ENCODE measurements at places on chromosomes 12 and 14. TPM values are rescaled to one million over a fixed set of nuclear protein-coding genes. Genes with fewer than 3 reads are reported as not detected.

- no peak for DNase-seq
- no peaks in the 10 kb centered on the region for H3K4me1 ChIP-seq
- H3K27ac ChIP-seq, result no peak overlapping the region
- H3K4me3 ChIP-seq, result no peak overlapping the region
- no peaks in the 10 kb centered on the region for H3K27me3 ChIP-seq
- H3K36me3 ChIP-seq, result no peaks in the 10 kb centered on the region
These were observed 881.6 kb downstream of the NRXN3 start for GRCh38 chr14:79051742-79052141.

DNA sequence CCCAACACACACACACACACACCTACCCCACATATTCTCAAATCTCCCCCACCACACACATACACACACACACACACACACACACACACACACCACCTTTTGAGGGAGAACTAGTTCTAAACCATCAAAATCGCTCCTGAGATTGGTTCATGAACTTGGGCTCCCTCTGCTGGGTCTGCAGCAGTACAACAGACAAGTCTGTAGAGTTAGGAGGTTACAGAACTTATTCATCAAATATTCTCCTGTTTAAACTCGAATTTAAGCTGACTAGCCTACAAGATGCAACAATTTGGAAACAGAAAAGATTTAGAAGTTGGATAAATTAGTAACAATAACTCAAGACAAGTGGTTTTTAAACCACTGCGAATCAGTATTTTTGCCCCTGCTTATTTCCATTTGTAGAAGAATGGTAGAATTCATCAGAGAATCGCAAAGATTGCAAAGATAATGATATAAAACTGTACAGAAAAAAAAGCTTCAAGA lies 136.4 kb upstream of the USP15 start:
- no peak overlapping the region for H3K4me3 ChIP-seq
- H3K27me3 ChIP-seq, result no peaks in the 10 kb centered on the region
- no peaks in the 10 kb centered on the region for H3K4me1 ChIP-seq
- no peak overlapping the region for H3K27ac ChIP-seq
- no peaks in the 10 kb centered on the region for H3K36me3 ChIP-seq
- peak; percentile 38 for DNase-seq

DNA sequence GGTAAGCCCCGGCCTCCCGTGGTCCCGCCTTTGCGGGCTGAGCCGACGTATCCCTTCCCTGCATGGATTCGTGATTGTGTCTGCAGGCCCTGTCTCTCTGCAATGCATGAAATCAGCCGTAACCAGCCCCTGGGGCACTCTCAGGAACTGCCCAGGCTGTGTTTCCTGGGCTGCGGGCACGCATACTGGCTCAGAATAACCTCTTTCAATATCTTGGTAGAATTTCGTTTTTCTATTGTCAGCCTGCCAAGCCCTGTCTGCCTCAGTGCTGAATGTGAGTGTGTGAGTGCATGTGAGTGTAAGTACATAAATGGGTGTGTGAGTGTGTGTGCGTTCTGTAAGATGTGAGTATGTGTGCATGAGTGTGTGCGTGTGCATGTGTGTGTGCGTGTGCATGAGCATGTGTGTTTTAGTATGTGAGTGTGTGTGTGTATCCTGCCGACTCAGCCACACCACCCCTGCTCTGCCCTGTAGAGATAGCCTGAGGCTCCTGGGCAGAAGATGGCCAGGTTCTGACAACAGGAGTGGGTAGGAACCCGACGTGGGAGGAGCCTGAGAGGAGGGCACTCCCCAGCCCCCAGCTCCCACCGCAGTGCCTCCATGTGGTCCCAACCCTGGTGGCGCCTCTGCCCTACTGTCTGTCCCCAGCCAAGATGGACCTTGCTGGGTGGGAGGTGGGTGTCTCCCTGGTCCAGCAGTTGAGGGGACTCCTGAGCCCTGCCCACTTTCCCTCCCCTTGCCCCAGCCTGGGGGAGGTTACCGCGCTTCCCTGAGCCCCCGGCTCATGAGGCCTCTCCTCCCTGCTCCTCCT lies 268.8 kb downstream of the ADGRD1 start:
- H3K4me1 ChIP-seq, result peaks cover 11% of the 10 kb centered on the region
- no peak overlapping the region for H3K4me3 ChIP-seq
- H3K27me3 ChIP-seq, result no peaks in the 10 kb centered on the region
- no peak for DNase-seq
- no peak overlapping the region for H3K27ac ChIP-seq
- no peaks in the 10 kb centered on the region for H3K36me3 ChIP-seq

The HPD gene
- total RNA-seq, result 3.0 TPM

DNA sequence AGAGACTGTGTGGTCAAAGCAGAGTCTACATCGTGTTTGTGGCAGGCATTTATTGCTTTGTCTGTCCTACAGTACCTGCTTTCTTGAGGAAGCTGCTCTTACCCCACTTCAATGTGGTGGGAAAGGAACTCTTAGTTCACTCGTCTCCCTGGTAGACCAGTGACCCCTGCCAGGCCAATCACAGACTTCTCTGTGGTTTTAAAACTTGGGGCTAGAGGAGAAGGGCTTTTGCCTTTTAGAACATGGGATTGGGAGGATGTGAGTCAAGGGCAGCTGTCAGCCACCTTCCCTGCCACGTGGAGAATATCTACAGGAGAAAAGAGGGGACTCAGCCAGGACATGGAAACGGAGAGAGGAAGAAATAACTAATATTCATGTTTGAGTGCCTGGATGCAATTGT lies 36.8 kb upstream of the TMED10 start:
- DNase-seq, result no peak
- H3K27ac ChIP-seq, result no peak overlapping the region
- no peaks in the 10 kb centered on the region for H3K27me3 ChIP-seq
- H3K4me3 ChIP-seq, result no peak overlapping the region
- no peaks in the 10 kb centered on the region for H3K36me3 ChIP-seq

The USP15 gene
- 57.4 TPM for total RNA-seq

DNA sequence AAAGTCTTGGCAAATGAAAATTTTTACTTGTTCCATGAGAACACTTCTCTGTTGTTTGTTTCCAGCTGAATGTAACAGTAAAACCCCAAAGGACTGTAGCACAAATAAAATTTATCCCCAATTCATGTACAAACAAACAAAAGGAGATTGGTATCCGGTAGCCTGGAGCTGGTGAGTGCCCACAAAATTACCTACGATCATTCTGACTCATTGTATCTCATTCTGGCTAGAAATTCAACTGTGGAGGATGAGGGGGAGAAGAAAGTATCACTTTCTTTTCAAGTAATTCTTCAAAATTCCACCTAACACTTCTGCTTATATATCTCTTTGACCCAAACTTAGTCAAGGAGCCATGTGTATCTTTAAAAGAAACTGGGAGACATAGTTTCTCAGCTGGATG lies 268.5 kb downstream of the ALG10B start:
- DNase-seq, result no peak
- no peak overlapping the region for H3K27ac ChIP-seq
- H3K27me3 ChIP-seq, result no peaks in the 10 kb centered on the region
- H3K4me1 ChIP-seq, result no peaks in the 10 kb centered on the region

The PPP2R5C gene
- 59.0 TPM for total RNA-seq

- H3K27me3 ChIP-seq, result no peaks in the 10 kb centered on the region
- H3K36me3 ChIP-seq, result no peaks in the 10 kb centered on the region
- peak overlapping the region; percentile 19 for H3K27ac ChIP-seq
These were observed 772 bp downstream of the SCARB1 start for GRCh38 chr12:124862768-124863415.

DNA sequence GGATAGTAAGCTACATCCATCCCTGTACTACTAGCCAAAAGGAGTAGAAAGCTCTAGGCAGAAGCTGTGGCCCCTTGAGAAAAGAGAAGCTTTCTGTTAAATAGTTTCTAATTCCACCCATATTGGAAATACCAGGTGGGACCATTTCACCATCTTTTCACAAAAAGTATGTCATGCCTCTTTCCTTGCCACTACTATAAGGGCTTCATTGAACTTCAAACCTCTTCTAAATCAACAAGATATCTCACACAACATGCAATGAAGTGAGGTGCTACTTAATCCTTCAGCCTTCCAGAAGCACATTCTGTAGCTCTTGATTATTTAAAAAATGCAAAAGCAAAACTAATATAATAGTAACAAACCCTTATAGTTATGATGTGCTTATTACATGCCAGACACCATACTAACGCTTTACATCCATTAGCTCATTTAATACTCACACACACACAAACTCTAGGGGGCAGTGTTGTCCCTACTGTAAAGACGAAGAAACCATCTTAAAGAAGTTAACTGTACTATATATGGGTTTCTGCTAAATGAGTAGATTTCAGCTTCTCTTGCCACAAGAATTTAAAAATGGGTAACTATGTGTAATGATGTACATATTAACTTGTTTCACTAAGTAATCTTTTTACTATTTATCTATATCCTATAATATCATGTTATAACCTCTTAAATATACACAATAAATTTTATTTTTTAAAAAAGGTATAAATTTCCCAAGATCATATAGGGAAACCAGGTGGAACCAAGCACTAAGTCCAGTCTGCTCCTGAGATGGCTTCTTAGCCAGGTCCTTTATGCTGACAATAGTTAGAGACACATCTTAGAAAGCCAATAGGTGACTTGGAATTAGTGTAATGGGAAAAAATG lies 124.4 kb downstream of the RPS29 start:
- H3K4me3 ChIP-seq, result no peak overlapping the region
- no peaks in the 10 kb centered on the region for H3K27me3 ChIP-seq
- H3K4me1 ChIP-seq, result no peaks in the 10 kb centered on the region
- no peaks in the 10 kb centered on the region for H3K36me3 ChIP-seq
- peak; percentile 83 for DNase-seq
- no peak overlapping the region for H3K27ac ChIP-seq

- no peak overlapping the region for H3K4me3 ChIP-seq
- H3K27ac ChIP-seq, result peak overlapping the region; percentile 6
- no peak for DNase-seq
- H3K36me3 ChIP-seq, result no peaks in the 10 kb centered on the region
- H3K27me3 ChIP-seq, result no peaks in the 10 kb centered on the region
- no peaks in the 10 kb centered on the region for H3K4me1 ChIP-seq
These were observed 37.2 kb downstream of the CRADD start for GRCh38 chr12:93714382-93714781.

DNA sequence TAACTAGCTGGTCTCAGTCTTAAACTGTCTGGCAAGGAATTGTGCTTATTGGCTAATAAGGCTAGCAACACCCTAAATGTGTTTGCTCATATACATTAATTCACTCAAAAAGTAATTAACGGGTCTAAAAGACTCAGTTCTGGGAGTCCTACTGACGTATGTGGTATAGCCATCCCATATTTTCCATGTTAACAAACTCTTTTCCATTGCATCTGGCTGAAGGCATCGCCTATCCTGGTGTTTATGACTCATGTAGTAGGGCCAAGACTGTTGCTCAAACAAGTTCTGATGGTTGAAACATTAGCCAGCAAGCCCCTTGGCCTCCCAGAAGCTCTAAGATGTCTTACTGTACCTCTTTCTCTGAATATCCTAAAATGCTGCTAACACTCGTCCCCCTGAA lies 98.5 kb downstream of the PHLDA1 start:
- peaks cover 21% of the 10 kb centered on the region for H3K4me1 ChIP-seq
- H3K27ac ChIP-seq, result no peak overlapping the region
- DNase-seq, result no peak
- no peak overlapping the region for H3K4me3 ChIP-seq
- H3K36me3 ChIP-seq, result no peaks in the 10 kb centered on the region
- H3K27me3 ChIP-seq, result no peaks in the 10 kb centered on the region

GRCh38 chr12:88646824-88647223 lies 66.6 kb upstream of the KITLG start:
- no peak for DNase-seq
- H3K4me1 ChIP-seq, result peaks cover 21% of the 10 kb centered on the region
- H3K36me3 ChIP-seq, result no peaks in the 10 kb centered on the region
- no peak overlapping the region for H3K4me3 ChIP-seq
- no peaks in the 10 kb centered on the region for H3K27me3 ChIP-seq
- no peak overlapping the region for H3K27ac ChIP-seq

DNA sequence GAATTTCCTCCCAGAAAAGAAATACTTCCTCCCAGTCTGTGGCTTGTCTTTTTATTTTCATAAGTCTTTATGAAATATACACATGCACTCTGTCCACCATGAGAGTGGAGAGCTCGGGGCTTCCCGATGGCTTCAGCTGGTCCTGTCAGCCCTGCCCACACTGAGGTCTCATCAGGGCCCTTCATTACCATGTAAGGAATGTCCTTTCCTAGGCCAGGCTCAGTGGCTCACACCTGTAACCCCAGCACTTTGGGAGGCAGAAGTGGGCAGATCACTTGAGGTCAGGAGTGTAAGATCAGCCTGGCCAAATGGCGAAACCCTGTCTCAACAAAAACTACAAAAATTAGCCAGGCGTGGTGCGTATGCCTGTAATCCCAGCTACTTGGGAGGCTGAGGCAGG lies 77.0 kb downstream of the CPSF2 start:
- H3K27ac ChIP-seq, result no peak overlapping the region
- H3K4me3 ChIP-seq, result no peak overlapping the region
- H3K36me3 ChIP-seq, result no peaks in the 10 kb centered on the region

- DNase-seq, result no peak
- H3K27ac ChIP-seq, result no peak overlapping the region
- H3K4me1 ChIP-seq, result no peaks in the 10 kb centered on the region
- H3K36me3 ChIP-seq, result no peaks in the 10 kb centered on the region
These were observed 201.3 kb upstream of the RBM19 start for GRCh38 chr12:114167431-114167830.

DNA sequence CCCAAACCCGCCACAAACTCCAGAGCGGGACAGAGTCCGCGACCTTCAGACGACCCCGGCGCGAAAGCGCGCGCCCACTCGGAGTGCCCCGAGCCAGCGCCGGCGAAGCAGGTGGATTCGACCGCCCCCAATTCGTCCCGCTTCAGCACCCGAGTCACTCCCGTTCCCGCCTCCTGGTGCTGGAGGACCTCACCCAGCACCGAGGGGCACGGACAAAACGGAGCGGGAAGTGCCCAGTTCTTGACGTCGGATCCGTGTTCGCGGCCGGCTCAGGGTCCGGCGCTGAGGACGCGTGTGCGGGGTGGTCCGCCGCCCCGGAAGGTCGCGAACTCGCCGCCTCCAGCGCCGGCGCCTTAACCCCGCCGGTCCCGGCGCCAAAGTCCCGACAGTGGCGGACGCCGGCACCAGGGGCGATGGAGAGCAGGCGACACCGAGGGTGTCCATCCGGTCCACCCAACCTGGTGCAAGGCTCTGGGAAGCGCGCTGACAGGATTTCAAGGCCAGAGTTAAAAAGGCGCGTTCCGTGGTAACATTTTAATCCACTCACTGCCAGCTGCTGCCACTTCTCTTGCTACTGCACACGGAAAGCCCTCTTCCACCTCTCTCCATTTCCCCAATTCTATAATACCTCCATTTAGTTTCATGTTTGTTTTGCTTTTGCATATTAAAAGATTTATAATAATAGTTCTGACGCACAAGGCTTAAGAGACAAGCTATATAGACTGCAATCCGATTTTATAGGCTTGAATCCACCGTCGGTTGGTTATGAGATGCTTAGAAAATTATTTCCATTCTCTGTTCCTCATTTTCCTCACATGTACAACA lies 240.0 kb upstream of the CPNE8 start:
- peak; percentile 58 for DNase-seq
- peak overlapping the region; percentile 58 for H3K27ac ChIP-seq
- H3K4me3 ChIP-seq, result no peak overlapping the region
- H3K36me3 ChIP-seq, result no peaks in the 10 kb centered on the region

The VWF gene
- 78.1 TPM for total RNA-seq

The KRT78 gene
- total RNA-seq, result not detected

Data from body of pancreas (tissue), 4 donors.